Dermis blood vessel endothelial cell (primary cell): ENCODE measurements at places on chromosomes 12 and 14. TPM values are rescaled to one million over a fixed set of nuclear protein-coding genes. Genes with fewer than 3 reads are reported as not detected.

DNA sequence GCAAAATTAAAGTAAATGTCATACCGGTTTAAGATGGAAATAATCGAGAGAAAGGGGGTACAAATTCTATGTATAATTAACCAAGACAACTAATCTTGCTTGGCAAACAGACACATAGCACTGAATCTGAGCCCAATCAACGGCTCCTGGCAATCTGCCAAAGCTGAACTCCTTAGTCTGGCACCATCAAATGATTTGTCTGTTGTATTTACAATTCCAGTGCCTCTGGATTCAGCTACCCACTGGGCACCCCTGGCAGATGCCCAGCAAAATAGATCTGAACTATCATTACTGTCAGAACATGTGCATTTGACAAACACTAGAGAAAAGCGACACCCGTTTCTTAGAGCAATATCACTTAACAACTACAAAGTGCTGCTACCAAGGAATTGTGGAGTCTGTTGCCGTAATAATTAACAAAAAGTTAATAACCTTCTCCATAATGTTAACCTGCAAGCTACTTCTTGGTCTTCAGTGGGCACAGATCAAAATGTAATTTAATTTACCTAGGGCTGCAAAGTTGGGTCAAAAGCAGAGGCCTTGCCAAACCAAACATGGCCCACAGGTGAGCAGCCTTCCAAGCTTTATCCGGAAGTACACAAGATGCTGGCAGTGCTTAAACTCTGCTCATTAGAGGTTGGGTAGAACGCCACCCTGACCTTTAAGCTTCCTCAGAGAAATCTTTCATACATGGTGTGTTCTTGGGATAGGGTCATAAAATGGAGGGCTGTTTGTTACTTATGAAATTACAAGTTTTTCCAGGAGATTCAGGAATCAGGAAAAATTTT, 7.6 kb downstream of the EGLN3 start:
- DNase-seq, result no peak

DNA sequence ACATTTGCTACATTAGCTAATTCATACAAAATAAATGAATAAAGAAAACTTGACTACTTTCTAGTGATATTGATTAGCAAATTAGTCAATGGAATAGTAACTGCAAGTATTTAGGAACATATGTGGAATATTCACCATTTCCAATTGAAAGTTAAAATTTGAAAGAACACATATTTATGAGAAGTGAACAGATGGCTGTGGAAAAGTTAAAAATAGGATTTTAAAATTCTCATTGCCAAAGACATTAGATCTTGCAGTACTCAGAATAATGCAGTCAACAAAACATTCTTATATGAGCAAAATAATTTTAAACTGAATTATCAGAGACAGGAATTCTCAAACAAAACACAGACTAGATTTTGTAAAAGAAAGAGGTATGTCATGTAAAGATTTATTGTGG, 613.9 kb upstream of the NOVA1 start:
- DNase-seq, result no peak

The TAS2R8 gene
- total RNA-seq, result not detected in 2 replicates

DNA sequence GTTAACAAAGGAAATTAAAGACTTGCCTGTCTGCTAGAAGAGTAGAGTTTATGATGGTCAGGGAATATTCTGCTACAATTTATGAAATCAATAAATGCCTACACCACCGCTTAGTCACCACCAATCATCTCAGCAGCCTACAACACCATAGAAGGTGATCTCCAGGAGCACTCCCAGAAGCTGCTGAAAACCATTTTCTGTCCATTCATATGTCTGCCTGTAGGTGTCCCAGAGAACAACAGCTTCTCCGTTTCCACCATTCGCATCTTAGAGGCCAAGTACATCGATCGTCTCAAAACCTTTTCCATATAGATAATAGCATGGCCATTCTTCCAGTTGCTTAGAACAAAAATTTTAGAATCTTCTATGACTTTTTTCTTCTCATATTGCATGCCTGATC, 303.4 kb downstream of the KCNC2 start:
- DNase-seq, result no peak

The GPRC5A gene
- total RNA-seq, result 3.2 and 10.7 TPM in 2 replicates

GRCh38 chr14:100323942-100324307, 786 bp downstream of the SLC25A47 start:
- no peak for DNase-seq

The NYNRIN gene
- total RNA-seq, result 12.6 and 17.0 TPM in 2 replicates

The FGF6 gene
- total RNA-seq, result not detected in 2 replicates

The INHBE gene
- total RNA-seq, result not detected in 2 replicates

The ANO4 gene
- total RNA-seq, result 0.85 and 1.1 TPM in 2 replicates

The LIN7A gene
- total RNA-seq, result 0.19 and 1.2 TPM in 2 replicates

The TAS2R31 gene
- total RNA-seq, result 3.8 and 6.8 TPM in 2 replicates

DNA sequence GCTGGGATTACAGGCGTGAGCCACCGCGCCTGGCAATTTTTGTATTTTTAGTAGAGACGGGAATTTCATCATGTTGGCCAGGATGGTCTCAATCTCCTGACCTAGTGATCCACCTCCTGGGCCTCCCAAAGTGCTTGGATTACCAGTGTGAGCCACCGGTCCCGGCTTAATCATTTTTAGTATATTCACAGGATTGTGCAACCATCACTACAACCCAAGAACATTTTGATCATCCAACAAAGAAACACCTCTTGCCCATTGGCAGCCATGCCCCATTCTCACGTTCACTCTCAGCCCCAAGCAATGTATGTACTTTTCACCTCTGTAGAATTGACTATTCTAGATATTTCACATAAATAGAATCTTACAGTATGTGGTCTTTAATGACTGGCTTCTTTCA, 19.9 kb downstream of the SP1 start:
- DNase-seq, result no peak

- no peak for DNase-seq
These were observed 27.3 kb upstream of the BBS10 start for GRCh38 chr12:76375470-76375869.

The ASIC1 gene
- total RNA-seq, result under 0.01 and 0.14 TPM in 2 replicates

GRCh38 chr14:77406086-77406485, 17.2 kb downstream of the NOXRED1 start:
- DNase-seq, result no peak

The DCTN2 gene
- total RNA-seq, result 109 and 113 TPM in 2 replicates

GRCh38 chr14:56004786-56005185, 113.4 kb upstream of the PELI2 start:
- no peak for DNase-seq

DNA sequence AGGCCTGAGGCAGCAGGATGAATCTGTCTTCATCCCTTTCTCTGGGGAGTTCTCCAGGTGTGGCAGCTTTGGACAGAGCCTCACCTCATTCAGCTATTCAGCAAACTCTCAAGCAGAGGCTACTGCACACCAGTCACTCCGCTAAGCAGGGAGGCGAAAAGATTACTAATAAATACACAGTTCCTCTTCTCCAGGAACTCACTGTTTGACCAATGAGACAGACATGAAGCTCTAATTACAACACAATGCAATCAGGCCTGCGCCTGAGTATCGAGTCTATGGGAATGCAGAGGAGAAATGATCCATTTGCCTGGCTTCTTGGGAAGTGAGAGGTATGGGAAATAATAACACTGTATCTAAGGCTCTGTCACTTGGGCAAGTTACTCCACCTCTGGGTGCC, 178.1 kb downstream of the CRADD start:
- no peak for DNase-seq

GRCh38 chr12:9169979-9170634, 38.1 kb downstream of the PZP start:
- DNase-seq, result peak; percentile 93

GRCh38 chr12:63403256-63403655, 252.3 kb upstream of the AVPR1A start:
- DNase-seq, result no peak

DNA sequence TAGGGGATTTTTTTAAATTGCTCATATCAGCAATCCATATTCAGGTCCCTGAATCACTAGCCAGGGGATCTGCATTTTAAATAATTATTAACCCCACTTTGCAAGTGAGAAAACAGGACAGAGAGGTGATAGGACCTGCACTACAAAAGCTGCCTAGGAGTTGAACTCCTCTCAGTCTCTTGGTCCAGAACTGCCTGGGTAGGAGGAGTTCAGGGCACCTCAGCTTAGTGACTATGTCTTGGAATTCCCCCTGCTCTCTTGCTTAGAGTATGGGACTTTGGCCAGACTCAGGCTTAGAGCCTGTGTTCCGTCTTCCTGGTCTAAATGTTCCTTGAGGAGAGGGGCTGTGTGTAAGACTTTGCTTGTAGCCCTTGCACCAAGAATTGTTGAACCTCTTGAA, 68.2 kb upstream of the WSCD2 start:
- no peak for DNase-seq
